ENCODE measurements at places on chromosomes 1 and 21.
A peak's percentile ranks its signal among the peaks of the same experiment; 100 is the strongest.

DNA sequence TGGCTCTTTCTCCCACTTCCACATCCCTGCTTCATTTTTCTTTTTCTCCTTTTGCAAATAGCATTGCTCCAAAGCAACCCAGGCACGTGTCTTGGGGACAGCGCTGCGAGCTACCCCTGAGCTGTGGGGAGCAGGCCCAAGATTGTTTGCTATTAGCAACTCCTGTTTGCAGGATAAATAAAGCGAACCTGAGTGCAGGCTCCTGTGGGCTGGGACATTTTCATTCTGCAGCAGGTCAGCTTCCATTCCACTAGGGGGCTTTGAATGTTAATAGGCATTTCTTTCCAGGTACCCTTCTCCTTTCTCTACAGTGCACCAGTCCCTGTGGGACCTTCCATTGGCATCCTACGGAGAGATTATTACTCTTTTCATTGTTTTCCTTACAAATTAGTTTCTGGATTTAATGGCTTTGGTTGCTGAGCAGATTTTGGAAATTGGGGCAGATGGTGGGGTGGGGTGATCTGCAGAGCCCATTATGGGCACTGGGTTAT lies 54.0 kb downstream of the OLFML3 start:
- DNase-seq, result peak; percentile 60

- no peak for DNase-seq
These were observed 3.2 kb upstream of the C1orf74 start for GRCh38 chr1:209787551-209787950.

- peak; percentile 92 for DNase-seq
These were observed 3.7 kb upstream of the CCN1 start for GRCh38 chr1:85576642-85577418.

DNA sequence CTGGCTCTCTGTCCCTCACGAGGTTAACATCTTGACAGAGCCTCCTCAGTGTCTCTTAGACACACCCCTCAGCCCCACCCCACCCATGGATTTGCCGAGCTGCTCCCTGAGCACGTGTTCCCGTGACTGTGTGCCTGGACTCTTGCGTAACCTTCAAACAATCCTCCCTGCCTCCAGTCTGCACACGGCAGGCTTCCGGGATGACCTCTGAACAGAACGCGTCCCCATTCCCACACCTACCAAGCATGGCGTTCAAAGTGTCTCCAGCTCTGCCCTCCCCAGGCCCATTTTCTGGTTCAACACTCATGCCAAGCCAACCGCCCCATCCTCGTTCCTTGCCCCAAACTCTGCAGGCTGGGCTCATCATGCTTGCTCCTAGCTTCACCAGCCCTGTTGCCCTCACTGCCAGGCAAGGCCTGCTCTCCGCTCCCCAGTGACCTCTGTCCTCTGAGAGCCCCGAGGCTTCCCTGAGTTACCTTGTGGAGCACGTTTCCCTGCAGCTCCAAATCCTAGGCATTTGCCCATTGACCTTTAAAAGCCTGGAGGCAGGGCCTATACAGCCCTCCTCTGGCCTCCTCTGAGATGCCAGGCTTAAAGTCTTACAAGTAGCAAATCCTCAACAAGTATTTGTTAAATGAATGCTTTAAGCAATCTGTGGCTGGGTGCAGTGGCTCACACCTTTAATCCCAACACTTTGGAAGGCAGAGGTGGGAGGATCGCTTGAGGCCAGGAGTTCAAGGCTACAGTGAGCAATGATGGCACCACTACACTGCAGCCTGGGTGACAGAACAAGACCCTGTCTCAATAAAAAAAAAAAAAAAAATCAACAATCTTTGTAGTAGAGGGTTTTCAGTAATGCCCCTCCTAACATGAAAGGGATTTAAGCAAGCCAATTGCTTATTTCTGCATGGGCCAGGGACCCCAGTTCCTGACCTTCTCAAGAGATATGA lies 5.0 kb downstream of the AGT start:
- peak; percentile 23 for DNase-seq

GRCh38 chr21:33586927-33587326 lies 1.6 kb downstream of the DONSON start:
- DNase-seq, result no peak

DNA sequence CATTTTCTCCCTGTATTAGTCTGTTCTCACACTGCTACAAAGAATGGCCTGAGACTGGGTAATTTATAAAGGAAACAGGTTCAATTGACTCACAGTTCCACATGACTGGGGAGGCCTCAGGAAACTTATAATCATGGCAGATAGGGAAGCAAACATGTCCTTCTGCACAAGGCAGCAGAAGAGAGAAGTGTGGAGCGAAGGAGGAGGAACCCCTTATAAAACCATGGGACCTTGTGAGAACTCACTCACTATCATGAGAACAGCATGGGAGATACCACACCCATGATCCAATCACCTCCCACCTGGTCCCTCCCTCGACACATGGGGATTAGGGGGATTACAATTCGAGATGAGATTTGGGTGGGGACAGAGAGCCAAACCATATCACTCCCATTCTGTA lies 35.2 kb upstream of the EEIG2 start:
- no peak for DNase-seq

GRCh38 chr1:214458541-214458940 lies 92.9 kb downstream of the PTPN14 start:
- DNase-seq, result no peak

- no peak for DNase-seq
These were observed 102.7 kb downstream of the HMGB4 start for GRCh38 chr1:33966346-33967141.

DNA sequence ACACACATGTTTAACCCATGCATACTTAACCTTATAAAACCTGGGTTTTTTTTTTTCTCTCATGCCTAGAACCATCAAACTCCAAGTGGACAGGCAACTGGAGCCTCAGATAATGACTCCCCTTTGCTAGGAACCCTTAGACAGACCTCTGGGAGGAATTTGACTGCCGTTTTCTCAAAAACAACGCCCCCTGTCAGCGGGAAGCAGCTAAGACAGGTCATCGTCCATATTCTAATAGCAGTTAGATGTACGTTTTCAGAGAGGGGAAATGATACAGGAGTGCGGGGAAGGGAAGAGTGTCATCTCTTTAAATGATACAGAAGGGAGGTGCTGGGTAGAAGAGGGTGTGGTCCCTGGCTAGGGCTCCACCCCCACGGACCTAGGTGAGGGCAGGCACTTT lies 34.7 kb downstream of the LRRC3 start:
- DNase-seq, result peak; percentile 37

- no peak for DNase-seq
These were observed 84.8 kb downstream of the CAMTA1 start for GRCh38 chr1:6870086-6870485.

DNA sequence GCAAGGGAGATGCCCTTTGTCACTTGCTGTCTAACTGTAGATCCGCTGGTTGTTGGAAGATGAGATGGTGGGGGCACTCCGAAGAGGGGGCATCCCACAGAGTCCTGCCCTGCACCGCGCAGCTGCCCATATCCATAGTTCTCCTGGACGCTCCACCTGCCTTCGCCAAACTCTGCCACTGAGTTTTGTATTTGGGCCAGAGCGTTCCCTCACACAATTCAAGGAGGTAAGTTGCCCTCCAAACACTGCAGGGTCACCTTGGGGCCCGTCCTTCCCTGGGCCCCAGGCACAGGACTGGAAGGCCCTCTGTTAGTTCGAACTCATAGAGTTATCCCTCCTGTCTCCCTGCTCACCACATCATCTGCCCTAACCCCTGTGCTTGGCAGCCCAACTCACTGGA lies 22.1 kb downstream of the HYI start:
- no peak for DNase-seq

DNA sequence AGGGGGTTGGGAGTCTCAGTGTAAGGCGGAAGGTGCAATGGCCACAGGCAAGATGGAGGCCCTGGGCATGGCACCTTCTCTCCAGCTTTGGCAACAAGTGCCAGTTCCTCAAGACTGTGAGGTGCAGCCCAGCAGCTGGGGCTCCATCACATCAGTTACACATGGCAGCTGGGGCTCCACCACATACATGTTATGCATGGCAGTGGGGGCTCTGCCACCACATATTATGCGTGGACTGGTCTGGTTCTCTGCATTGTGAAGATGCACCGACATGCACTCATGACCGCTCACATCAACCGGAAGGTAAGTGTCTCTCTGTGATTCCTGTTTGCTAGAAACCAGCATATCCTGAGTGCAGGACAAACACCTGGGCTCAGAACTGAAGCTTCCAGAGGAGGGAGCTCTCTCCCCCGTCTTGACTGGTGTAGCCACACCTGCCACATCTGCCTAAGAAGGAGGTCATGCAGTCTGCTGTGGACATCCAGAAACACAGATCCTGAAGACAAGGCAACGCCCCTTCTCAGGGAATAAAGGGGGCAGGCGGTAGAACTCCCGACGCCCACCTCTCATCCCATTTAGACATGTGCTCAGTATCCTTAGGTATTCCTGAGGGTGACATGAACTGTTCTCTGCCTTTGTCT lies 104.1 kb upstream of the TMPRSS2 start:
- DNase-seq, result peak; percentile 15

GRCh38 chr1:23772049-23772853 lies 6.0 kb upstream of the PITHD1 start:
- DNase-seq, result peak; percentile 88

DNA sequence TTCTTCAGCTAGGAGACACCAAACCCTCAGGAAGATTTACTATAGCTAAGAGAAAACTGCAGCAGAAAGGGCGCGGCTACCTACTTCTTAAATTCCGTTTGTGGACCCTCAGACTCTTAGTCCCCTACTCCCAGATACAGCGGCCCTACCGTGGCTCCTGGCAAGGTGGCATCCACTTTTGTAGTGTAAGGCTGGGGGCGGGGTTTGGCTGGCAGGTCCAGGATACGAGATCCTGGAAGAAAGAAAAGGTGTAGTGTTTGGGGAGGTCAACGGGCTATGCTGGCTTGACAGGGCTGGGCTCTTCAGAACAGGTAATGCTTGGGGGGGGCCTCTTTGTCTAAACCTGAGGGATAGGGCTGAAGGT lies 280 bp downstream of the CREB3L4 start:
- DNase-seq, result no peak

GRCh38 chr1:11885916-11886315 lies 27.2 kb upstream of the NPPB start:
- DNase-seq, result no peak

DNA sequence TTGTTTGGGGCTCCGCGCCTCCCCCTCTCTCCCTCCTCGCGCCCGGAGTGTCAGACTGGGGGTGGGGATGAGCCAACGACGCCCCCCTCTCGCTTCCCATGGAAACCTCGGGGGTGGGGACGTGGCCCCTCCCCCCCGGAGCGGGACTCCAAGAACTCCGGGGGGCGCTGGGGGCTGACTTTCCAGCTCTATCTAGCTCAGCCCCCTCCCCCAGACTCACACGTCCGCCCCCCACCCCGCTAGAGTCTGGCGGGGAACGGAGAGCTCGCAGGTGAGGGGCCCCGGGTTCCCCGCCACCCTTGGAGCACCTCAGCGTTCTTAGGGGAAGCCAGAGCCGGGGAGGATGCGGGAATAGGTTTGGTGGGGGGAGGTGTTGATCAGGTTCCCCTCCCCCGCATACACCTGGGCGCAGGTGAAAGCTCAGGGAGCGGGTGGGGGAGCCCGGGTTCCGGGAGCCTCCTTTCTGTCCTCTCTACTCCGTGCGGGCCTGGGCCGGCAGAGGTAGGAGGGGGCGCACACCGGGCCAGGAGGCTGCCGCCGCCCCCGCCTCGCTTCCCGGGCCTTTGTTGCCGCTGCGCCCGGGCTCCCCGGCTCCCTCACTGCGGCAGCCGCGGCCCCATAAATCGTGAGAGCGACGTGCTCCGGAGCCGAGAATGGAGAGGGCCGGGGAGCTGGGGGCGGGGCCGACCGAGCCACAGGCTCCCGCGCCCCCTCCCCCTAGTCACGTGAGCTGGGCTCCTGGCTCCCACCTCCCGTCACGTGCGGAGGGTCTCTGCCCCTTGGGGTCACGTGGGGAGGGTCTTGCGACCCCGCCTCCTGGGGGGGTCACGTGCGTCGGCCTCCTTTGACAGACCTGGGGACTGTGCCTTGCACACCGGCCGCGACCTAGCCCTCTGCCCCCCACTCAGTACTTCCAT lies 1.9 kb downstream of the EFNA3 start:
- DNase-seq, result peak; percentile 80

DNA sequence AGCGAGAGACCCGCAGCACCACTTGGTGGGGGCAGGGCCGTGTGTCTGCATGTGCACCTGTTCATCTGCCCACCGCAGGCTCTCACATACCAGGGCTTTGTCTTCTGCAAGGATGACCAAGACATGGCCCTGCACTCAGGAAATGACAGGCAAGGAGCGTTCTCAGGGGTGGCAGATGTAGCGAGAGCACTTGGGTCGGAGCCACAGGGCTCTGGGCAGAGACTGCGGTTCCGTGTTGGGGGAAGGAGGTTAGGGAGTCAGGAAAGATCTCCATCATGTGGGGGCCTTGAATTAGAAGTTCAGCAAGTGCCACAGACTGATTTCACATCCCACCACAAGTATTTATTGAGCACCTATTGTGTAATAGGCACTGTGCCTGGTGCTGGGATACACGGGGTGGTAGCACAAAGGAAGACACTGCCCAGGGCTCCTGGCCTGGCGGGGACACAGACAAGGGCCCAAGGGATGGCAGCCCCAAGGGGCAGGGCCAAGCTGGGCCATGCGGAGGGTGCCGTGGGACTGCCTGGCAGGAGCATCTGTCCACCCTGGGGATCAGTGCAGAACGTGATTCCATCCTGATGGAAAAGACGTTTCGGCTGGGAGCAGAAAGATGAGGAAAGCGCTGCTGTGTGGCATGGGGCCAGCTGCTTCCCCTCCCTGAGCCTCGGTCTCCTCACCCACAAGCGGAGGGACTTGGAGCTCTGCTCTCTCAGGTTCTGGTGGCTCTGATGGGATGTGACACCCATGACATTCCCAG lies 11.4 kb upstream of the SPSB1 start:
- DNase-seq, result no peak

- DNase-seq, result no peak
These were observed 70.7 kb downstream of the PGM1 start for GRCh38 chr1:63663873-63664272.

GRCh38 chr1:1157914-1158710 lies 15.6 kb upstream of the TTLL10 start:
- DNase-seq, result peak; percentile 27

GRCh38 chr1:41355356-41355755 lies 5.9 kb upstream of the FOXO6 start:
- DNase-seq, result no peak

DNA sequence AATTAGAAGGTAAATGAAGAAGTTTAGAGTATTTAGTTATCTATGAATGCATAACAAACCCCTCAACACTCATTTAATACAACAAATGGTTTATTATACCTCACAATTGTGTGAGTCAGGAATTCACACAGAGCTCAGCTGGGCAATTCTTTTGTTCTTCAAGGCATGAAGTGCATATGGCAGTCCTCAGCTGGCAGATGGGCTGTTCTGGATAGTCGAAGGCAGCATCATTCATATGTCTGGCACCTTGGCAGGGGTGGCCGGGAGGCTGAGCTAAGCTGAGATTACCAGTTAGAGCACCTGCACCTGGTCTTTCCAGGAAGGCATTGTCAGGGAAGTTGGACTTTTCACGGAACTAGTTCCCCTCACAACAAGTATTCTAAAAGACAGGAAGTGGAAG lies 286.2 kb upstream of the DUSP10 start:
- DNase-seq, result no peak

DNA sequence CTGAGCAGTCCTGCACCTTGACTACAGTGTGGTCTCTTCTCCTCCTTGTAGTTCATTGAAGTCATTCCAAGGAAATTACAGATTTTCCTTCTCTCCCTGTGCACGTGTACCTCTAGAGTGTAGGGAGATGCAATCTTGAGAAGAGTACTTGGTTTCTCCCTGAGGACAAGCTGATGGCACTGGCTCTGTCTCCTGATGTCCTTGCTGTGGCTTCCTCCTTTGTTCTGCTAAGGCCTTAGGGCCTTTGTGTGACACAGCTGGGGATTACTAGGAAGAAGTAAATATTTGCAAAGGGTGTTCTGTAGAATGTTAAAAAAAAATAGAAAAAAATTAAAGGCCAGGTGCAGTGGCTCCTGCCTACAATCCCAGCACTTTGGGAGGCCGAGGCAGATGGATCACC lies 66.2 kb upstream of the APOBEC4 start:
- no peak for DNase-seq
